Bronchus fibroblast of lung (primary cell): ENCODE measurements at places on chromosomes 5 and 9. TPM values are rescaled to one million over a fixed set of nuclear protein-coding genes. Genes with fewer than 3 reads are reported as not detected.

Gene LAMC3
- 0.74 and 1.0 TPM in 2 replicates for total RNA-seq

Gene DMRT3
- not detected in 2 replicates for total RNA-seq

Gene RBM22
- total RNA-seq: 28.7 and 29.1 TPM in 2 replicates

Gene DRD1
- not detected in 2 replicates for total RNA-seq

Gene IL7R
- 12.9 and 14.0 TPM in 2 replicates for total RNA-seq

Gene GALNT10
- 17.3 and 18.0 TPM in 2 replicates for total RNA-seq

Gene SHOC1
- total RNA-seq: under 0.01 TPM in 1 of 2 replicates, not detected in the other

Gene C9orf152
- not detected in 2 replicates for total RNA-seq

Gene FBP2
- total RNA-seq: not detected in 2 replicates

Gene ARL14EPL
- 0.17 TPM in 1 of 2 replicates, not detected in the other for total RNA-seq

Gene RASGRF2
- 4.9 and 5.7 TPM in 2 replicates for total RNA-seq

Gene NME5
- 0.84 and 1.6 TPM in 2 replicates for total RNA-seq

Gene PCDHGA12
- 7.7 and 8.4 TPM in 2 replicates for total RNA-seq

Gene UNC5A
- total RNA-seq: 0.17 TPM in 1 of 2 replicates, not detected in the other

Gene GALNT12
- 5.5 TPM in 2 replicates for total RNA-seq

Gene SLC46A2
- not detected in 2 replicates for total RNA-seq

Gene CDH10
- 0.15 TPM in 1 of 2 replicates, not detected in the other for total RNA-seq

Gene SRD5A1
- total RNA-seq: 9.1 and 14.1 TPM in 2 replicates

Gene EQTN
- not detected in 2 replicates for total RNA-seq

Gene SLC25A48
- not detected in 2 replicates for total RNA-seq

Gene DENND4C
- total RNA-seq: 17.5 and 20.8 TPM in 2 replicates

Gene OXCT1
- 29.7 and 32.1 TPM in 2 replicates for total RNA-seq

Gene DDX4
- total RNA-seq: not detected in 2 replicates

Gene CNTNAP3
- total RNA-seq: 2.8 and 2.9 TPM in 2 replicates

Gene IGFBPL1
- total RNA-seq: 0.34 TPM in 1 of 2 replicates, not detected in the other
